ENCODE measurements at places on chromosomes 1 and 21. TPM values are rescaled to one million over a fixed set of nuclear protein-coding genes. Genes with fewer than 3 reads are reported as not detected.

Gene CYP4X1
- total RNA-seq = 0.81 TPM

GRCh38 chr1:183365093-183365492 is 53.1 kb downstream of the NMNAT2 start:
- no peak for DNase-seq

DNA sequence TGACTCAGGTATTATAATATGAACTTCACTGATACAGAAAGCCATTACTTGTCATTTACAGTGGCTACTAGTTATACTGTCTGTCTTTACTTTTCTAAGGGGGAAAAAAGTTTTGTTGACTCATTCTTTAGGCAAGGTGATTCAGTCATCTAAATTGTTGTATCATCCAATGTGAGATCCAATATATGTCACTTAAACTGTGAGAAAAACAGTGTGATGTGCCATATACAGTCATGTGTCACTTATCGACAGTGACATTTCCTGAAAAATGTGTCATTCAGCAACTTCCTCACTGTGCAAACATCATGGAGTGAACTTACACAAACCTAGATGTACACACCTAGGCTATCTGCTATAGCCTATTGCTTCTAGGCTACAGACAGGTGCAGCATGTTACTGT is 57.6 kb downstream of the KCNK2 start:
- no peak for DNase-seq

Gene KRTAP12-2
- not detected for total RNA-seq

DNA sequence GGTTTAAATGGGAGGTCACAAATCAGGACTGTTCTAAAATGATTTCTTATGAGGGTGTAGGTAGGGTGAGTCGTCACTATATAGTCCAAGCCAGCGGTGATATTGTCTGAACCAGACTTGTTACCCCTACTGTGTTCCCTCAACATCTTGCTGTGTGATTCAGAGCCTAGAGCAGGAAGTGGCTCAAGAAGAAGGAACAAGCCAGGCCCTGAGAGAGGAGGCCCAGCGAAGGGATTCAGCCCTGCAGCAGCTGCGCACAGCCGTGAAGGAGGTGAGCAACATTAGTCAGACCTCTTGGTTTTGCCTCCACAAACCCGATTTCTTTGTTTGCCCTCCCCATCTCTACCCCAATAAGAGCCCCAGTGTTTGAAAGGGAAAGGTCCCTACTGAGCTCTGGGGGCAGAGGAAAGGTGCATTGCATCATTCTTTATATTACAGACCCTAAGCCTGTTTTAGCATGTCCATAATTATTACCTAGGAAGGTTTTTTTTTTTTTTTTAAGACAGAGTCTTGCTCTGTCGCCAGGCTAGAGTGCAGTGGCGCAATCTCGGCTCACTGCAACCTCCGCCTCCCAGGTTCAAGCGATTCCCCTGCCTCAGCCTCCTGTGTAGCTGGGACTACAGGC is 5.0 kb upstream of the SH3BGRL3 start:
- no peak for DNase-seq

DNA sequence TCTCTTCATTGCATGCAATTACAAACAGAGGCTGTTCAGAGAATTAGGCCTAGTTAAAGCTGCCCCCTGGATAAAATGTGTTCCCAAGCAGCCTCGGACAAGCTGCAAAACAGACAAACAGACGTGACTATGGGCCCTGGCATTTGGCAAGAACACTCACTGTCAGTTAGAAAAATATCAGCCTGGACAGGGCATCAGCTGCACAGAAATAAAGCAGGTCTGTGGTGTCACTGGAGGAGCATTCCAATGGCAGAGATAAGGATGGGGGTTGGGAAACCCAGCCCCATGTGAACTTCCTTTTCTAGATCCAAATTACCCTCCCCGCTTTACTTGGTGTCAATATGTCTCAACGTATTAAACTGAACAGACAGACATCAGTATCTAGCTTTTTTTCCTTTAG is 177.1 kb downstream of the GPATCH2 start:
- no peak for DNase-seq

Gene CELA2A
- total RNA-seq = not detected

GRCh38 chr1:199851439-199852140 is 175.9 kb upstream of the NR5A2 start:
- DNase-seq = no peak

DNA sequence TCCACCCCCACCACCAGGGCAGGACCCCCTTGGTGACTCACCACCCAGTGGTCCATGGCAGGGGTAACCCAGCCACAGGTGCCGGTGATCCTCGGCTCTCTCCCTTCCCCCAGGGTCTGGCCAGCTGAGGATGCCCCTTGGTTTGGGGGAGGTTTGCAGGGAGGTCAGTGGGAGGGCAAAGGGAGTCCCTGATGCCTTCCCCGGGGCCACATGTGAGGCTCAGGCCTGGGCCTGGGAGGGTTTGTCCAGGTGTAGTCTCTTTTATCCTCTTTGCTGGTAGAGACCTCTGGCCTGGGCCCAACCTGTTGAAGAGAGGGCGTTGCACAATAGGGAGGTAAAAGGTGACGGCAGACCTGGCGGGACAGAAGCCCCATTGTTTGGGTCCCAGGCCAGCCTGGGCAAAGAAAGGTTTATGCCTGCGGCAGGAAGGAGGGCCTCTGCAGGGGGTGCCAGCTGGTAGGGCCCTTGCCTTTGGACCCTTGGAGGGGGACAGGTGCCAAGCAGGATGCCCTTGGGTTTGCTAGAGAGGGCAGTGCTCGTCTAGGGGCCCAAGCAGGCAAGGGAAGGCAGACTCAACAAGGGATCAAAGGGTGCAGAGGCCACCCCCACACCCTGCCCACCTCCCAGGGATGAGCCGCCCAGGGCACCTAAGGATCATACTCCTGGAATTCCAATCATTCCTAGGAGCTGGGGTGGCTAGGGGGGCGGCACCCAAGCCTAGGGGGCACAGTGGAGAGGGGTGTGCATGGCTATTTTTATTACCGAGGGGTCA is 760 bp upstream of the TINAGL1 start:
- no peak for DNase-seq

DNA sequence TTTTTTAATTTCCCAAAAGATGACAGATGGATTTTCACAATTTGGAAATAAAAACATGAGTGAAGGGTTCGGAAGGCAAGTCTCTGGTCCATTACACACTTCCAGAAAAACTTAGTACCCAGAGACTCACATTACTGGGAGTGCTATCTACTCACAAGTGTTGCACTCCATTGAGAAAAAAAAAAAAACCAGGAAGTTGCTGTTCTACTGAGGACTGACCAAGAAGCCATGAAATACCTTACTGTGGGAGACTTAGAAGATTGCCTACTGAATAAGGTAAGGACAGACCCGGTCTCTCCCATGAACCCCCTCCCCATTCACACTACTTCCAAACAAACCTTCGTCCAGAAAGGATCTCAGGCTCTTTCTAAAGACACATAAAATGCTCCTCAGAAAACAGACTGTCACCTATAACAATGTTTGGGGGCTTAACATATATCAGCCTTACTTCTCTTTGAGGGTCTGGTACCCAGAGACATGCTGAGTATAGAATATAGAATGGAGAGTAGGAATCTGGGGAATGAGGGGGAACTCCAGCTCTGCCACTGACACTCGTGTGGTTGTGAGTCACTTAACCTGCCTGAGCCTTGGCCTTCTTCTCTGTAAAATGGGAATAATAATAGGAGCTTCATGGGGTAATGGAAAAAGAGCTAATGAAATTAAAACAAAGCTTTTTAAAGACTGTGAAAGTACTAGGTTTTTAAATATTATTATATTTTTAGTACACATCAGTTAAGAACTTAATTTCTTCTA is 1.4 kb downstream of the MAB21L3 start:
- no peak for DNase-seq

Gene CSRP1
- 6.2 TPM for total RNA-seq

Gene DNAJC6
- total RNA-seq = 54.6 TPM

DNA sequence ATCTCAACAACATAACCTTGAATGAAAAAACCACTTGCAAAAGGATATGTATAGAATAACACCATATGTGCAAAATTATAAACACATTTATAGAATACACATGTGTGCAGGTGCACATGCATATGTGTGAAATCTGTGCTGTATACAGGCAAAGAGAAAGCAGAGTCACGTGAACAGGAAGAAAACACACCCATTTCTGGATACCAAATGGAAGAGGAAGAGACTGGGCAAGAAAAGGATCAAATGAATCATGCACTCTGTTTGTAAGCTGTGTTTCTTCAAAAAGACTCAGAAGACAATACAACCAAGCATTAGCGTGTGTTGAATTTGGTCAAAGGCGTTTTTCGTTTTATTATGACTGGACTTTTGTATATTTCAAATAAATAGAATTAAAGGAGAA is 111.3 kb upstream of the ERG start:
- no peak for DNase-seq

Gene ASB17
- total RNA-seq = not detected

DNA sequence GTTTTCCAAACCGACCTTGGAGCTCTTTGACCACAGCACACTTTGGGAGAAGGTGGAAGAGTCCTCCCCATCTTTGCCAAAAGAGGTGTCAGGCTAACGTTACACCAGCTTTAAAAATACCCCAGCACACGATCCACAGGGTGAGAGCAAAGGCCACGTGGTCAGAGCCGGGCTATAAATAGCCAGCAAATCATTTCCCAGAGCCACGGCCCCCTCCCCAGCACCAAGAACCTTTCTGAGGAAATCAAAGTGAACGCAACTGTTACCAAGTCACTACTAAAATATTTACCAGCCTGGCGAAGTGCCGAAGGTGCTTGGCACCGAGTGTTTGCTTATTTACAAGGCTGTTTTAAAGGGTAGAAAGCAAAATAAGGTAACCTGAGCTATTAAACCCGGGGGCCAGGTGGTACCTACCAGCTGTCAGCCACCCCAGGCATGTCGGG is 72.4 kb downstream of the CASZ1 start:
- no peak for DNase-seq

Gene SH3BGR
- total RNA-seq = 1.5 TPM

DNA sequence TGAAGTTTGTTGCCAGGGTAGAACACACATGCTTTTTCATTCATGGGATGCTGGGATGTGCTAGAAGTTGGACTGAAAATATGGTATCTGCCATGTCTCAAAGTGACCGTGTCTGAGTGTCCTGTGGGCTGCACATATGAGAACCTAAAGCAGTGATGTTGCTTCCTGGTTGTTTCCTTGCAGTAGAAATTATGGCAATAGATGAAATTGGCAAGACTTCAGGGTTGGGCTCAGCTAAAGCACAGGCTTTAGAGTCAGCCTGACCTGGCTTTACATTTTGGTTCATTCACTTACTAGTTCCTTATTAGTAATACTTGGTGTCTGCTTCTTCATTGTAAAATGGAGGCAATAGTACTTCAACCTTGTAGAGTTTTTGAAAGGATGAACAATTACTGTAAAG is 2.2 kb downstream of the LAMC2 start:
- DNase-seq = no peak

Gene PPIAL4G
- 0.61 TPM for total RNA-seq

Gene GCSAML
- total RNA-seq = not detected

DNA sequence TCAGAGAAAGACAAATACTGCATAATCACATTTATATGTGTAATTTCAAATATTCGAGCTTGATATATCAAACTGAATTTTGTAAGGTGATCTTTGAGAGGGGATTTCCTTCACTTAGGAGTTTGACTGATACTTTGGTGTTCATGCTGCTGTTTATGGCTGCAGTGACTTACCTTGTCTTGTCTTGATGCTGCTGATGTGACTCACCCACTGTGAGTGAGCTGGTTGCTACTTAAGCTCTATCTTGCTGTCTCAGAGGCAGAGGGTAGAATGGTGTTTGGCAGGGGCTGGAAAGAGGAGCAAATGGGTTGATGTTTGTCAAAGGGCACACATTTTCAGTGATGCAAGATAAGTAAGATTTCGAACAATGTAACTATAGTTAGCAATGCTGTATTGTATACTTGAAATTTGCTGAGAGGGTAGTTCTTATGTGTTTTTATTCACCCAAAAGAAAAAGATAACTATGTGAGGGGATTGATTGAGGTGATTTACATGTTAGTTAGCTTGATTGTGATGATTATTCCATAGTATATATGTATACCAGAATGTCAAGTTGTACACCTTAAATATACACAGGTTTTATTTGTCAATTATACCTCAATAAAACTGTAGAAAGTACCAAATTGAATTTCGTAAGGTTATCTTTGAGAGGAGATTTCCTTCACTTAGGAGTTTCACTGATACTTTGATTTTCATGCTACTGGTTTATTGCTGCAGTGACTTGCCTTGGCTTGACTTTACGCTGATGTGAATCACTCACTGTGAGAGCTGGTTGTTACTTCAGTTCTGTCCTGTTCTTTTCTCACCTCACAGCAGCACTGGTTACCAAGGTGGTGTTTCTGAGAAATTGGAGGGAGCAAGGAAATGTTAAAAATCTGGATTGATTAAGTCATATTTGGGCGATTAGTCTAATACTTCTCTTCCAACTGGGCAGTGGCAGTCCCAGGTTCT is 94.5 kb upstream of the SLC5A9 start:
- no peak for DNase-seq

GRCh38 chr1:87333692-87334347 is 5.1 kb downstream of the LMO4 start:
- DNase-seq = no peak

Gene RNF187
- 201 TPM for total RNA-seq

Gene C1orf21
- total RNA-seq = 43.3 TPM

DNA sequence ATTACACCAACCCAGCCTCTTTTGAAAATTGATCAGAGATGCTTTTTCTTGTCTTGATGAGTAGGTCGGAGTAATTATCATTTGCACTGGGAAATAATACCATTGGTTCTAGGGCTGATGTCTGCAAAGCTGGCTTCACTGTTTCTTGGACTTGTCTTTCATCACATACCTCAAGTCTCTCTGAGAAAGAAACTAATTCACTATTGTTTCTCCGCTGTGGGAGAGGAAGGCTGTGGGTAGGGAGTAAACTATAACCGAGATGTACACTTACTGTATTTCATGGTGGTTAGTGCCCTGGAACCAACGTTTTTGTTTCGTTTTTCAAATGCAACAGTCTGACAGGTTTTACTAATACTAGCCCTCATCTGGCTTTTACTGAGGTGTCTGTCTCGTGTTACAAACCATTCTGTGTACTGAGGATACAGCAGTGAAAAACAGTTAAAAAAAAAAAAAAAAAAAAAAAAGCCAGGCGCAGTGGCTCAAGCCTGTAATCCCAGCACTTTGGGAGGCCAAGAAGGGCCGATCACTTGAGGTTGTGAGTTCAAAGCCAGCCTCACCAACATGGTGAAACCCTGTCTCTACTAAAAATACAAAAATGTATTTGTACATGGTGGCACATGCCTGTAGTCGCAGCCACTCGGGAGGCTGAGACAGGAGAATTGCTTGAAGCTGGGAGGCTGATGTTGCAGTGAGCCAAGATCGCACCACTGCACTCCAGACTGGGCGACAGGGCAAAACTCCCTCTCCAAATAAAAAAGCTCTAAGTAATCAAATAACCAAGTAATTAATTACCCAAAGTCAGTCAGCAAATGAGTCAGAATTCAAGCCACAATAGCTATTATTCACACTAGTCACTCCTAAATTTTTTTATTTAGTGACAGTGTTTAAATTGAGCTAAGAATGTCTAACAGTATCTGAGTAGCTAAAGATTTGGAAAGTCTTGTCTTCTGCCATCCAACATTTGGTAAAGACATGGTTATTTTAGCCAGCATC is 23.3 kb downstream of the TOMM20 start:
- no peak for DNase-seq

GRCh38 chr1:1612104-1612400 is 3.2 kb upstream of the MIB2 start:
- no peak for DNase-seq

Gene TEX38
- not detected for total RNA-seq
